ENCODE measurements at places on chromosomes 6 and 20.

DNA sequence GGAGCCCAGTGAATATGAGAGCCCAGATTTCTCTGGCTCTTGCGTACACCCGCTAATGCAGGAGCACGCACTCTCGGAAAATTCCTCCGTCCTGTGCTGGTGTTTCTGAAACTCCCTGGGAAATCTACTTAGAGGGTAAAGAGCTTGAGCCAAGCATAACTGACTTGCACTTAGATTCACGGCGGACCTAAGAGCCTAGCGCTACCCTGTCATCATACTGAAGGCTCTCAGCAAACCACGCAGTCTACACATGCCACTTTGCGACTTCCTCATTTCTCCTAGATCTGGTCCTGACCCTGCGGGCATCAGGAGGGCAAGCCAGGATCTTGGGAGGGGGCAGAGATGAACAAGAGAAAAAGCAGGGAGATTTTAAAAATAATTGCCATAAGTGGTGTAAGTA is 324.7 kb downstream of the CD83 start:
- DNase-seq = no peak

- DNase-seq = no peak
These were observed 4.8 kb downstream of the CRISP3 start for GRCh38 chr6:49739423-49739822.

DNA sequence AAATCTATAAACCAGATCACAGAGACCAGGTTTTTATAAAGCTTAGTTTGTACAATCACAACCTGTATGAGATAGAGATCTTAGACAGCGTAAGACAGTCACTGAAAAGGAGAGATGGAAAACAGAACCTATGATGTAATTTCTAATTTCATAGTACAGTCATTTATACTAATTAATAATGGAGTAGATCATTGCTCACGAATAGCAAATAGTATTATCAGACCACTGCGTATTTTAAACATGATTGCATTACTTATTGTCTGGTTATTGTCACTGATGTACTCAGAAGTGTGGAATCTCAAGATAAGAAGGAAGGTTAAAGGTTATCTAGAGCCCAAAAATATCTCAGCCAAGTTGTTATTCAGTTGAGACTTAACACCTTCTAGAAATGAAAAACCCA is 115.6 kb downstream of the KHDC1L start:
- no peak for DNase-seq

DNA sequence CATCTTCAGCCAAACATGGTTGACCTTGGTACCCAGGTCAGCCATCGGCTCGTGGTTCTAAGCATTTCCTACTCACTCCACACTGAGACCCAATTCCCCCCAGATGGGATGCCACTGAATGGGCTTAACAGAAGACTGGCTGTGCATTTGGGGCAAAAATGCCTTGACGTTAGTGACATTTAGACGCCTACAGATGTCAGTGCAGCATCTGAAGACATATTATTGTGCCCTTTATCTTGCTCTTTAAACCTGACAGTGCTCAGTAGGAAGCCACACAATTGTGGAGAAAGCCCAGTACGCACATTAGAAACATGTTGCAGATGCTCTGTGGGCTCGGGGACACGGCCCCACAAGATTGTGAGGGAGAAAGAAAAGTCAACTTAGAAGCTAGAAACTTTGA is 414.7 kb downstream of the PTPRT start:
- no peak for DNase-seq

GRCh38 chr20:52279706-52280105 is 88.1 kb upstream of the ZFP64 start:
- DNase-seq = no peak

DNA sequence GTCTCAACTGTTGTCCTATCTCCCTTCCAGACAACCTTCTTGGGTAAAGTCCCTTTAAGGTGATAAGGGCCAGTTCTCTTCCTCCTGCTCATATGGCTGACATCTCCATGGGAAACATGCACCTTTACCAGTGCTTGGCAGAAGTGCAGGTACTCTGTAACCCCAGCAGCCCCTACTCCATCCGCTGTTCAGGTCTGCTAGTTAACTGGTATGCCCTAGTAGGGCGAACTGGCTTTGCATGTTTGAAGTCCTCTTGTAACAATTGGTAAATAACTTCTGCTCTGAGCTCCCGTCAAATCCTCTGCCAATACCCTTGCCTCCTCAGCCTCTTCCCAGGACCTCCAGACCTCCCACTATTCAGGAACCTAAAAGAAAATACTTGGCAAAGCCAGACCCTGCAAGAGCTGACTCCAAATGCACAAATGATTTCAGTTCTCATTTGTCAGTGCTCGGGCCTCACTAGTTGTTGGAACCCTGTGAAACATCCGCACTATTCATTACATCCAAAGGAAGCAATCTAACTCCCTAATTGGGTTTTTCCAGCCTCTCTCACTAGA is 703.7 kb downstream of the MAFB start:
- DNase-seq = no peak

- DNase-seq = peak; percentile 62
These were observed 93.8 kb upstream of the MAP7 start for GRCh38 chr6:136643850-136644596.

- no peak for DNase-seq
These were observed 89.8 kb downstream of the C6orf118 start for GRCh38 chr6:165219629-165220028.

DNA sequence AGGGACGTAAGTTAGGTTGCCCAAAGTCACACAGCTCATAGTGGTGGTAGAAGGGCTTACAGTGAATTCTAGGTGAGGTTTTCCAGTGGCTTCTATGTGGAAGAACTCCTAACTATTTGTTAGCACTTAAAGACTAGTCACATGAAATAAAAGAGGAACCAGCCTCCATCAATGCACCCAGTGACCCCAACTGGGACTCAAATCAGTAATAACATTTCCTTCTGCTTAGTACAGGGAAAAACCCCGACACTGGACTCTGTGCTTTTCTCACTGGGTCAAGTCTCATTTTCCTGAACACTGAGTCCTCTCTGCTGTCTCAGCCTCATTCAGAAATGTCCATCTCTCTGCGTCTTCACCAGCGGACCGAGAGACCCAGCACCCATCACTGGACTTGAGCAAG is 89.2 kb downstream of the SLC22A23 start:
- no peak for DNase-seq

DNA sequence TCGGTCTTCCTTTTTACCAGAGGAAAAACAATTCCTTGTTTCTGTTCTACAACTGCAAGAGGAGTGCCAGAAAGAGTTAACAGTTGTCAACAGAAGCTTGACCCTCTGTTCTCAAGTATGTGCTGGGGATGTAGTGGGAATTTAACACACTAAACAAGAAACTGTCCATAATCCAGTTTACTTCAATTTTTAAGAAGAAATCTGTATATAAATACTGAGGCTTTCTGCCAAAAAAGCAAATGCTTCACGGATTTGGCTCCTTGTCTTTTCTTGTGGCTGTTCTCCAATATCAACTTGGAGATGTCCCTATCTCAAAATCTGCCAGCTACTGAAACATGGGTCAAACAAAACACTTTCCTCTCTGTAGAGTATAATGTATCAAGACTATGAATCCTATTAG is 26.8 kb downstream of the REV3L start:
- no peak for DNase-seq

DNA sequence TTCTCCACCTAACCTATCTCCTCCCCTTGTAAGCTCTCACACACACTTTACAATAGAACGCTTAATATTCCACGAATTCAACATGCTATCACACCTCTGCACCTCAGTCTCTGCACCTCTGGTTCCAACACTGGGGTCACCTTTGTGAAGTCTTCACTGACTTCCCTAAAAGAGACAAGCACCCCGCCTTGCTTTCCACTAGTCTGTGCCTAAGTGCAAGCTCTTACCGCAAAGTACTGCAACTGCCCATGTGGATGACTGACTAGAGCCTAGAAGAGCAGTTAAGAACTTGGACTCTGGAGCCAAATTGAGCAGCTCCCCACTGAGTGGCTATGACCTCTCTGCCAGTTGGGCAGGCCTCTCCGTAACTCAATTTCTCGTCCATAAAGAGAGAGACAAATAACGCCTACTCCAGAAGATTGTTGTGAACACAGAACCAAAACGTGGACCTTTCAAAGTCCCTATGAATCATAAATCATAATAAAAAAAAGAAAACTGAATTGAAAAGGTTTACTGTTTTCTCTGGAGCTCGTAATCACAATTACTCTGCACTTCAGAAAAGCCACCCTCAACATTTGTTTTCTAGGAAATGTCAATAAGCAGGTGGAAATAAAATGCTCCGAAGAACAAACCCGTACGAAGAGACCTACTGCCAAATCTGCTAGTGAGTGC is 1.2 kb downstream of the IFNGR1 start:
- DNase-seq = no peak

GRCh38 chr6:30487926-30488325 is 1.4 kb upstream of the HLA-E start:
- DNase-seq = no peak

GRCh38 chr6:87697581-87698546 is 4.2 kb downstream of the AKIRIN2 start:
- no peak for DNase-seq

DNA sequence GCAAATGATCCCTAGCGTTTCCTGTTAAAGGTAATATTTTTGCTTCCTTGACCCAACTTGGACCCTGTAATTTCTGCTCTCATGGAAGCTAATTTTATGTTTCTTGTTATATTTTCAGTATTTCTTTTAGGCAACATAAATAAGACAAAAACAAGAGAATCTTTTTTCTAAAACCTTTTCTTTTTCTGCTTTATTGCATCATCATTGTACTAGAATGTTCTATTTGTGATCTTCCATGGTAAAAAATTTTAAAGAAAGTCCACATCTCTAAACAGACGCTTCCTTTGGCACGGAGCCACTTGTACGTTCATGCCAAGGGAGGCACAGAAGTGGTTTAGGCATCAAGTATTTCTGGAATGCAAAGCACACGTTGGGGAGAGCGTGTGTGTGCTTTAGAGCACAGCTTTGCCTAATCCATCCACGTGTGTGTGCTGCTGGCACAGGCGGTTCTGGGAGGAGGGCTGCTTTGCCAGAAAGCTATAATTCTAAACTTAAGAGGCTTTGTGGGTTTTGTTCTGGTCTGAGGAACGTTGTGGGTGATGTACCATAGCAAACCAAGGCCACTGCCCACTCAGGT is 98.3 kb downstream of the SASH1 start:
- DNase-seq = no peak

DNA sequence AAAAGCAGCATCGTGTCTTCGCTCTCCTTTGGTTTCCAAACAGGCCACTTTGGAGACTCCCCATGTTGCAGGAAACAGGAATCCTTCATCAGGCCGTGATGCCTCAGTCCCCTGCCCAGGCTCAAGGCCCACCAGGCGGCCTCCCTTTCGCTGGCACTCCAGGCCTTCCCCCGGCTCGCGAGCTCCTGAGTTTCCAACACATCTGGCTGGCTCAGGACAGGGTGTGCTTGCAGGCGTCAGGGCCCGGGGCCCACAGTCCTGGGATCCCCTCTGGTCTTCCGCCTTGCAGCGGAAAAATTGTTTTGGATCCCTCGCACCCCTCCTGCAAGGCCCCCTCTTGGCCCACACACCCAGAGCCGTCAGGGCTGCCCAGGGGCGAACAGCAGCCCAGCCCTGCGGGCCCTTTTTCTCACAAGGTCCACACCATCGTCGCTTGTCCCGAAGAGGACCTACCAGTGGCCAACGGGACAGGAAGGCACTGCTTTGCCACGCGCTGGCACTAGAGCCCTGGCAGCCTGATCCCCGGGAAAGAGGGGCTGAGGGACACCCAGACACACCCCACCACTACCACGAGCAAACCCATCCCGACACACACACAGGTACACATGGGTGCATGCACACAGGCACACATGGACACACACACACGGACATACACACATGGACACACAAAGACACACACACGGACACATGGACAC is 1930.9 kb upstream of the DEFB115 start:
- no peak for DNase-seq

- DNase-seq = no peak
These were observed 15.8 kb downstream of the TTBK1 start for GRCh38 chr6:43258807-43259686.

DNA sequence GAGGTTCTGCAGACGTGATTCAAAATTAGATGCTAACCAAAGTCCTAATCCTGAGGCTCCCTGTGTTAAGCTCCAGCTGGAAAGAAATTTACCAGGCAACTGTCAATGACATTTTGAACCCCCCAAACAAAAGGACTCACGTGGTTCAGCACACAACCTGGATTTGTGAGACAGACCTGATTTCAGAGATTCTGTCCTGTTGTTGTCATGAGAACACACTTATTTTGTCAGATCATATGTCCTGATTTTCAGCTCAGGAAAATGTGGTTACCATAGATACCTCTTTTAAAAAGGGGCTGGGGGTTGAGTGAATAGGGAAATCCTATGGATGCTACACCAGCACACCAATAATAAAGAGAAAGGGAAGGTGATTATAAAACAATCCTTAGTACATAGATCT is 61.6 kb downstream of the MTFR2 start:
- no peak for DNase-seq

DNA sequence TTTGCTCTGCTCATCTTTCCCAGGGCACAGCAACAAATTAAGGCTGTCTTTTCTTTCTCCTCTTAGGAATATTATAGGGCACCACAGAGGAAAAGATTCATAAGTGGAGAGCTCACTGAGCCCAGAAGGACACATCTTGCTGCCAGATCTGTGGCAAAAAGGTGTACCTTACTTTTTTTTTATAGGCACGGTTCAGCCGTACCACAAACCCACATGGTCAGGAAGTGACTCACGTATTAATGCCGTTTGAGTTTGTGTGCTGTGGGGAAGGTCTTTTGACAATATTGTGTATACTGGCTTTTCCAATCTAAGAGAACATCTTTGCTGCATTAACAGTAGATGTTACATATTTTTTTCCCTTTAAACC is 28.4 kb downstream of the PAQR8 start:
- DNase-seq = peak; percentile 68

DNA sequence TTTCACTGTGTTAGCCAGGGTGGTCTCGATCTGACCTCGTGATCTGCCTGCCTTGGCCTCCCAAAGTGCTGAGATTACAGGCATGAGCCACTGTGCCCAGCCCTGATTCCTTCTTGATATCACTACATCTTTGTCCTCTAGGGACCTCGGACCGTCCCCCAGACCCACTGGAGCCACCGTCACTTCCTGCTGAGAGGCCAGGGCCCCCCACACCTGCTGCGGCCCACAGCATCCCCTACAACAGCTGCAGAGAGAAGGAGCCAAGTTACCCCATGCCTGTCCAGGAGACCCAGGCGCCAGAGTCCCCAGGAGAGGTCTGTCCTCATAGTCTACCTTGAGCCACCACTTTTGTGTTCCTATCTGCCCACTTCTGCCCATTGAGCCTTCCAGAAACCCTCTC is 14.6 kb downstream of the MAVS start:
- DNase-seq = no peak

- DNase-seq = no peak
These were observed 18.1 kb downstream of the CST9L start for GRCh38 chr20:23550227-23550626.

- DNase-seq = no peak
These were observed 63.1 kb upstream of the UNC93A start for GRCh38 chr6:167227984-167228383.

- no peak for DNase-seq
These were observed 889.1 kb upstream of the MAP3K7 start for GRCh38 chr6:91476000-91476399.

- DNase-seq = no peak
These were observed 4.6 kb downstream of the IP6K3 start for GRCh38 chr6:33742092-33742491.

Measured in activated T-helper 1 cell treated with anti-CD3 and anti-CD28 coated beads, Interleukin-12 subunit alpha, Interleukin-12 subunit beta, Interleukin-2, Interleukin-4 antibody, amounts not matched to agents 30 ng/mL and 10 ng/mL and 1 ng/mL, durations not matched to agents 14 hours and 24 hours and 36 hours (primary cell).